IMR-90 (cell line): ENCODE measurements at places on chromosomes 4 and X. TPM values are rescaled to one million over a fixed set of nuclear protein-coding genes. Genes with fewer than 3 reads are reported as not detected.

SEC31A gene
- total RNA-seq: 366 and 369 TPM in 2 replicates

DNA sequence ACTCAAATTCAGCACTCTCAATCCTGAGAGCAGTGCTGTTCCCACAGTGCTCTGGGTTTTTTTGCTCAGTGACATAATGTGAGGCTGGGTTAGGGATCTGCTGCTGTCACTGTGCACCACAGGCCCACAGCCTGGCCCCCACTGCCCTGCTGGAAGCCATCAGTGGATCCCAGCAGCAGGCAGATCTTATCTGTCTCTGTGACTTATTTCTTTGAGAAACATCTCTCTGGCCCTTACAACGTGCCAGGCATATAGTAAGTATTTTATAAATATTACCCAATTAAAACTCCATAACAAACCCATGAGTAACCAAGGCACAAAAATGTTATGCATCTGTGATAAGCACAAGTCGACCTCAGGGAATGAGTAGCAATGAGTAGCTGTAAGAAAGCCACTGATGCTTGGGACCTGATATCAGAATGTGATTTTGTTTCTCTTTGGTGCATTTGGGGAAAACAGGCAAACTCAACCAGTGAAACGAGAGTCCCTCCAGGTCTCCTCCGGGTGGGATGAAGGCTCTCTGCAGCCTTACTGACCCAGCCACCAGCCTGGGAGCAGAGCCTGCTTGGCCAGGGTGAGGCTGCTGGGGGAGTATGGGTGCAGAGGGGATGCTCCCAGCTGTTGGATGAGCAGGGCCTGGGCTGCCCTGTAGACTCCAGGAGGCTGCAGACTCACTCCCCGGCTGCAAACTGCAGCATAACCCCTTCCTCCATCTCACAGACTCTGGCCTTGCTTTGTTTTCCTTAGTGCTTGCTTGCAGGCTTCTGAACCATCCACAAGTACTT is 172.7 kb upstream of the LNX1 start:
- DNase-seq: peak; percentile 89

KLHL13 gene
- 12.5 and 13.6 TPM in 2 replicates for total RNA-seq

ARHGEF38 gene
- not detected in 2 replicates for total RNA-seq

DNA sequence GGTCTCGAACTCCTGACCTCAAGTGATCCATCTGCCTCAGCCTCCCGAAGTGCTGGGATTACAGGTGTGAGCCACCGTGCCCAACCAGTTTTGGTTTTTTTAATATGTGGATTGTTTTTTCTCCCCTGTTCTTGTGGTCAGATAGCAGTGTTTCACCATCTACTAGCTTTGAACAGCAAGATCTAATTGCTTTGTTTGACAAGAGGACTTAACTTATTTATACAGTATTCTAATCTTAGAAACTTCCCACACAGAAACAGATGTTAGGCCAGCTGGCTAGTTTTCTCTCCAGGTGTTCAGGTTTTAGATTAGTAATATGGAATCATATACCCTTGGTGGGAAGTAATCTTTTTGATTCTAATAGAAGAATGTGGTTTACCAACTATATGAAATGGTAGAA is 12.9 kb downstream of the ING2 start:
- DNase-seq: peak; percentile 43

DNA sequence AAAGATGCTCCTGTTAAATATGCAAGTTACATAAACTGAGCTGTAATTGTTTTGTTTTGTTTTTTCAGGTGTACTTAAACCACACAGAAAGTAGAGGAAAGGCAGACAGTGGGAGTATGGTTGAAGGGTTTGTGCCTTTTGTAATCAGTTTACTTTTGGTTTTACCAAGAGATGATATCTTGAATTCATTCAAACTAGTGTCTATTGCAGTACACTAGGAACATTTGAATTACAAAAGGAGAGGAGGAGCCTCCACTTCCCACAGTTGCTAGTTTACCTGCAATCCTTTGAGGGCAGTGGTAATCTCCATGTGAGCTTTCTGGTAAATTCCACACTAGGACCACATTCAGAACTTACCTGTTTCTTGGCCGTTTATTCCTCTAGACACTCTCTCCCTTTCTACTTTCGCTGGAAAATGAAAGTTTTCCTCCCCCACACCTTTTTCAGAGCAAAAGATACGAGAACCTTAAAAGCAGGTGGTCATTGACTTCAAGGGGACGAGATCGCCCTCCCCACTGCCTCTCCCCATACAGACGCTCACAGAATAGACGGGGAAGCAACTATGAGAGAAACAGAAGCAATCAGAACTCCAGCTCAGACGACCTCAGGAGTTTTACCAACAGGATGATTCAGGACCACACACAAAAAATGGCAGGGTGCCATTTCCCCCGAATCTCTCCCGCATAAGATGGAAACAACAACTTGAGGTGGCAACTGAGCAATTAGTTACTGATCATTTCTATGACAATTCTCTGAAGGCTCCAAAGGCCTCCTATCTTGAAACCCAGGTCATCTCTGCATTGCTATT is 3.3 kb downstream of the RBM47 start:
- DNase-seq: peak; percentile 29

GRCh38 chr4:149322203-149322602 is 493.4 kb downstream of the IQCM start:
- DNase-seq: no peak

DNA sequence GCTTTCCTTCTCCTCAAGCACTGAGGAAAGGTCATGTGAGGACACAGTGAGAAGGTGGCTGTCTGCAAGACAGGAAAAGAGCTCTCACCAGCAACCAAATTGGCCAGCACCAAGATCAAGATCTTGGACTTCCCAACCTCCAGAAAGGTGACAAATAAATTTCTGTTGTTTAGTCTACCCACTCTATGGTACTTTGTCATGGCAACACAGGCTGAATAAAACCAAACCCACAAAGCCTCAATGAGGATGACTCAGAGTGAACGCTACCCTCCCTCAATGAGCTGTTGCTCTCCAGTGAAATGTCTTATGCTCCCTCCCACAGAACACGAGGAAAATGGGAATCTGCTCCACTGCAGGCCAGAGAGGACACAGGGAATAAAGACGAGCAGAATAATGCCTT is 244.1 kb downstream of the RAB28 start:
- no peak for DNase-seq

MAB21L2 gene
- total RNA-seq: 11.7 and 12.0 TPM in 2 replicates

DDX60 gene
- total RNA-seq: 6.6 and 11.4 TPM in 2 replicates

DNA sequence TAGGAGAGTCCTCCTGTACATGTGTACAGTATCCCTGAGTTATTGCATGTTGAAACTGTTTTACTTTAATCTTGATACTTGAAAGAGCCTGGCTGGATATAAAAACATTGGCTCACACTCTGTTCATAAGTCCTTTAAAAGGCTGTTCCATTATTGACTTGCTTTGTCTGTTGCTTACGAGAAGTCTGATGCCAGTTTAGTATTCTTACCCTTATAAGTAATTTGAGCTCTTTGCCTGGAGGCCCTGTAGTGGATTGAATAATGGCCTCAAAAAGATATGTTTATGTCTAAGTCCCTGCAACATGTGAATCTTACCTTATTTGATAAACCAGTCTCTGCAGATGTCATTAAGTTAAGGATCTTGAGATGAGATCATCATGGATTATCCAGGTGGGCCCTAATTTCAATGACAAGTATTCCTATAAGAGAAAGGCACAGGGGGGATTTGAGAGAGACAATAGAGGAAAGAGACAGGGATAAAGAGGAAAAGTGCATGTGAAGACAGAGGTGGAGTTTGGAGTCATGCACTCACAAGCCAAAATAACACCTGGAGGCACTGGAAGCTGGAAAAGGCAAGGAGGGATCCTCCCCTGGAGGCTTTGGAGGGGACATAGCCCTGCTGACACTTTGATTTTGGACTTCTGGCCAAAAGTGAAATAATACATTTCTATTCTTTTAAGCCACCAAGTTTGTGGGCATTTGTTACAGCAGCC is 98.1 kb downstream of the IRF2 start:
- no peak for DNase-seq

DNA sequence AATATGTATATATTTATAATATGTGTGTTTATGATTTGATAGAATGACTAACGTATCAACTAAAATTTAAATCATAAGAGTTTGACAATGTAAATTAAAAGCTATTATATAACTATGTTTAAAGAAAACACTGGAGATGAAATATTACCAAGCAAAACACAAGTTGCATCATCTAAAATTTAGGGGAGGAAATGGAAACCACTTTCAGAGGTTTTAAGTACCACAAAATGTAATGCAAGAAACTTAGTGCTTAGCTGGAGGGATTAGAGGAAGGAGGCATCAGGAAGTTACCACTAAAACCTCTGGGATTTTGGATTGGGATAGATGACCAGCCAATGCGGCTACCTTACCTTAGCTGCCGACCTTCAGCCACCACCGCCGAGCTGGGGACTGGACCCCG is 1192.1 kb upstream of the PRKX start:
- no peak for DNase-seq

- DNase-seq: no peak
Observed at GRCh38 chrX:23168291-23168690, 166.4 kb upstream of the PTCHD1 start.

GRCh38 chr4:2179717-2180116 is 62.2 kb downstream of the HAUS3 start:
- no peak for DNase-seq

TASL gene
- total RNA-seq: not detected in 2 replicates

DNA sequence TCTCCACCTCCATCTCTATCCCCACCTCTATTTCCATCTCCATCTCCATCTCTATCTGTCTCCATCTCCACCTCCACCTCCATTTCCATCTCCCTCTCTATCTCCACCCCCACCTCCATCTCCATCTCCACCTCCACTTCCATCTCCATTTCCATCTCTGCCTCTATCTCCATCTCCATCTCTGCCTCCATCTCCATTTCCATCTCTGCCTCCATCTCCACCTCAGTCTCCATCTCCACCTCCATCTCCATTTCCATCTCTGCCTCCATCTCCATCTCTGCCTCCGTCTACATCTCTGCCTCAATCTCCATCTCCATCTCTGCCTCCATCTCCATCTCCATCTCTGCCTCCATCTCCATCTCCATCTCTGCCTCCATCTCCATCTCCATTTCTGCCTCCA is 40.8 kb upstream of the CHRNA9 start:
- DNase-seq: no peak

GRCh38 chrX:99698451-99698850 is 711.6 kb downstream of the PCDH19 start:
- DNase-seq: no peak

GRCh38 chrX:130669233-130669632 is 233.8 kb downstream of the ENOX2 start:
- peak; percentile 72 for DNase-seq

- DNase-seq: no peak
Observed at GRCh38 chrX:122439831-122440230, 744.2 kb upstream of the GRIA3 start.

DNA sequence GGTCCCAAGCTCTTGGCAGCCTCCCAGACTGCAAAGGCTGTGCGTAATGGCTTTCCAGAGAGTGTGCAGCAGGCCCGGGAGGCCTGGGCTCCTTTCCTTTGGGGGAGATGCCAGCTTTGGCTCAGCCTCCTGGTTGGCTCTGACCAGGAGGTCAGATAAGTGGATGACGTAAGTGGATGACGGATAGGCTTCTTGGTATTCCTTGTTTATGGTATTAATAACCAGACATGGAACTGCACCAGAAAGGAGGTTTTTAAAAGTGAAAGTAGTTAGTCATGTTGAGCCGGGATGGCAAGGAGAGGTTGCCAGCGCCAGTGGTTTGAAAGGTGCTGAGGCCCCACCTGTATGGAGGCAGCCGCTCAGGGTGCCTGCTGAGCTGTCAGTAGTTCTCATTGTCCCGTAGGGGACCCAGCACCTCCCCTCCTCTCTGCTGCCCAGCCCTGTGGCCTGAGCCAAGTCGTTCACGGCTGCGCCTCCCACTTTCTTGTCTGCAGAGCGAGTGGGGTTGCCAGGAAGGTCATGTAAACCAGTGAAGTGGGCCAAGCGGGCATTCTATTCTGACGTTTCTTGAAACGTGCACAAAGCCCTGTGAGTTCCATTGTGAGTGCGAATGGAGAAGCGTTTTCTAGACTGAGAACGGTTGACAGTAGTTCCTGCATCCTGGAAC is 28.7 kb upstream of the STOX2 start:
- DNase-seq: peak; percentile 85

GRCh38 chr4:83197555-83198235 is 83.2 kb upstream of the PLAC8 start:
- no peak for DNase-seq

SMIM20 gene
- total RNA-seq: 13.6 and 24.4 TPM in 2 replicates

DNA sequence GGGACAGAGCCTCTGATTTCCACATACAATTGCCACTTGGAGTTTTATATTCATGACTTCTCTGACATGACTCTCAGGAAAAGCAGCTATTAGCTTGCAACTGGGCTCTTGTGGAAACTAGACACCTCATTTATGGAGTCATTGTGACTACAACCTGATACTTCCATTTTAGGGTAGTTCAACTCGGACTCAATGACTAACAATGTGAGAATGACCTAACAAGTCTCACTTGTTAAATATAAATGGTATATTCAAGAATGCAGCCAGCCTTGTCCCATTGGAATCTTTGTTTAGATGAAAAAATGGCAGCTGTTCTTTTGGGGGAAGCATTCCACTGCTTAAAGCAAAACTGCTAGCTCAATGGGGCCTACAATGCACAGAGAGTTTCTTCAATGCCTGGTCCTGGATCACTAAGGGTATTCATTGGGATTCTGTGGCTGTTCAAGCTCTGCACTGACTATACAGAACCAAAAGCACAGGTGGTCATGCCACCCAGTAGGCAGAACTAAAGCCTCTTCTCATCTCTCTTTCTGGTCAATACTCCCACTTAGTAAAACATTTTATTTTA is 36.5 kb upstream of the GLRA3 start:
- no peak for DNase-seq
